CD14-positive monocyte (primary cell): ENCODE measurements at places on chromosomes 3 and 15.

GRCh38 chr3:14225421-14225820 lies 46.8 kb downstream of the LSM3 start:
- peak; percentile 44 for DNase-seq

GRCh38 chr3:179921500-179921899 lies 115.2 kb downstream of the PEX5L start:
- DNase-seq, result no peak

DNA sequence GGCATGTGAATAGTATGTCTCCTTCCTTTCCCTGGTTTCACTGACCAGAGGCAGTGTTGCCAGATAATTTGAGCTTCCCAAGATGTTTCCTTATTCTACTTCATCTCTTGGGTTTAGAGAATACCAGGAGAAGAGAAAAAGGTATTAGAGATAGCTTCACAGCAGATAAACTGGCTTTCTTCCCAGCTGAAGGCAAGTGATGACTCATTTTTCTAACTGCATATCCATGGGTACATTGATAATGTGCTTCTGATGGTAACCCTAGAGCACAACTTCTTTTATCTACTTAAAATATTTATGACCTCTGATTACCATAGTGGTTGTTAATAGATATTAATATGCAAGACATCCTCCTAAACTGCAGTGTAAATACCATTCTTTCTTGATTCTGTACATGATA lies 34.6 kb upstream of the CMTM8 start:
- DNase-seq, result no peak

- DNase-seq, result no peak
These were observed 37.3 kb downstream of the NKIRAS1 start for GRCh38 chr3:23879485-23879884.

- no peak for DNase-seq
These were observed 4.5 kb upstream of the CFAP100 start for GRCh38 chr3:126390201-126390600.

- DNase-seq, result no peak
These were observed 13.4 kb upstream of the SATB1 start for GRCh38 chr3:18438586-18438985.

- peak; percentile 16 for DNase-seq
These were observed 95.8 kb downstream of the P3H2 start for GRCh38 chr3:190024912-190025311.

DNA sequence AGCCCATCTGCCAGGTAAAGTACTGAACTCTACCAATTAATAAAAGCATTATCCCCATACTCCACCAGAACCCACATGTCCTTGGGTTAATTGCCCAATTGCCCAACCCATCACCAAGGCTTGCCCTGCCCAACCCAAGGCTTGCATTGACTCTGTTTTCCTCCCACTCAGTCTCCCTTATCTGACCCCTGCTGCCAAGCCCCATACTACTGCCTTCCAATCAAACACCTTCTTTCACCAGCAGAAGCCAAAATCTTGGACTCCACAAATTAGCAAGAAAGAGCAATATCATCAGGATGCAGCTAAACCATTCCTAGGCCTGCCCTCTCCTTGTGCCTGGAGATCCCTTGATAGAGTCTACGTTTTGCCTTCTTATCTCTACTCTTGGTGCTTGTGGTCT lies 602.9 kb downstream of the NTRK3 start:
- no peak for DNase-seq

- DNase-seq, result no peak
These were observed 220.5 kb downstream of the SQOR start for GRCh38 chr15:45855210-45855906.

GRCh38 chr3:14113965-14114635 lies 10.6 kb downstream of the CHCHD4 start:
- DNase-seq, result no peak

DNA sequence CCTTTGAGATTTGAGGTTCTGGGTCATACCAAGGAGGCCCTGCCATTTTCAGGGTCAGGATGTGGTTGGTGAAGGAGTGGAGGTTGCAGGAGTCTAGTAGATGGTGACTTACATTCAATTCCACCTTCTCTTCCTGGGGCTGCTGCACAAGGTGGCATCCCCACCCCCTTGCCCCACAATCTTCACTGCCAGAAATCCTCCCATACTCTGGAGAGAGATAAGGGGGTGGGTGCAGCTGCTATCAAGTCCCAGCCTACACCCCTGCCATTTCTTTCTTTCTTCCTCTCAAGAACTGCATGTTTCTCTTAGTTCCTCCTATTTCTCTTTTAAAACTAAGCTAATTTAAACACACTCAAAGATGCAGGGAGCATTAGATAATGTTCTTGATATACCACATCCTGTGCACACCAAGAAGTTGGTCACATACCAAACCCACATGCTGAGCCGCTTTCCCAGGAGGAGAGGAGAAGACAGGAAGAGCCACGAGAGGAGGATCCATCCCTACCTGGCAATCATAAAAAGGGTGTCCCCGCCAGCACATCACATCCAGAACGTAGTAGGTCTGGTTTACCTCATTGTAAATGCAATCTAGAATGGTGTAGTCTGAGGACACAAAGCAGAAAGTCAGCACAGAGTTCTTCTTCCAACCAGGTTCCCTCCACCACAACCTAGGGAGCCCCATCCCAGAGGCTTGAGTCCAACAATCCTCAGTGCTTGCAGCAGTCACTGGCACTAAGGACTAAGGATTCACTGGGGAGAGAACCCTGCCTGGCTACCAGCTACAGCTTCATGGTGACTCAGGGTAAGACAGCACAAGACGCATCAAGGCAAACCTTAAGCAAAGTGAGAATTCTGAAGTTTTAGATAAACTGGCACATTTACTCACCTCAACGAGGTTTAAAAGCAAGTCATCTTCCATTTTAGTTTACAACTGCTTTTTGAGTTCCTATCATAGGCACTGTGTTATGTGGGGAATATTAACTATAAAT lies 18.5 kb downstream of the SNUPN start:
- DNase-seq, result no peak

- no peak for DNase-seq
These were observed 234.4 kb upstream of the TPRG1 start for GRCh38 chr3:188937389-188937788.

DNA sequence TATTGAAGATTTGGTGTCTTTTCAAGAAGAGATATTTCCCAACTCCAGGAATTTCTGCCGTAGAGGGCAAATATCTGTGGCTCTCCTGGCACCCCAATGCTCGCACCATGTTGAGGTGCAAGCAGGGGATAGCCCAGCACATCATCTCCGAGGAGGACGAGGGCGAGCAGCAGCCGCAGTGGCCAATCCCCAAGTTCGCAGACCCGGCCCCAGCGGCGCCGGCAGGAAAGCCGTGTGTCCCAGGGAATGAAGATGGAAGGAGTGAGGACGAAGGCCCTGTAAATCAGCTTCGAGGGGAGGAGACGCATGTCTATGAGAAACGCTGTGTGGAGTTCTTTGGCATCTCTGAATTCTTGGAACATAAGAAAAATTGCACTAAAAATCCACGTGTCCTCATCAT lies 213.4 kb upstream of the UBE2E2 start:
- DNase-seq, result no peak
